ENCODE measurements at places on chromosomes 16 and 17.
A peak's percentile ranks its signal among the peaks of the same experiment; 100 is the strongest.

GRCh38 chr16:48075398-48075797 lies 80.4 kb downstream of the ABCC12 start:
- DNase-seq: no peak

DNA sequence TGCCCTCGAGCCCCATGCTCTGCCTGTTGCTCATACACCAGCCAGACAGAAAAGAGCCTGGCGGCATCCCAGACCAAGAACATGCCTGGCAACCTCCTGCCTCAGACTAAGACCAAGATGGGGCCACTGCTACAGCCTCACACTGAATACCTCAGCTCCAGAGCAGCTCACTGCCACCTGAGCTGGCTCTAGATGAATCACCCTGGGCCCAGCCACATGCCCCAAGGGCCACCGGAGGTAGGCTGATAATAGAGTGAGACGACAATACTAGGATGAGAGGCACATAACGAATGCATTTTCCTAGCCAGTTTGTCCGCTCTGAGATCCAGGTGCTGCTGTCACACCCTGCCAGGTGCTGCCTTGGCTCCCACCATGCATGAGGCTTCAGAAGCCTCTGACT lies 13.0 kb downstream of the PIP4K2B start:
- DNase-seq: no peak

GRCh38 chr16:51116353-51116752 lies 34.7 kb downstream of the SALL1 start:
- DNase-seq: no peak

- DNase-seq: peak; percentile 93
These were observed at the start of gene COPS3 for GRCh38 chr17:17280613-17281549. Gene COPS3, minus strand, starts transcription at chr17:17281246. Its CDS starts 60 bp downstream, at chr17:17281186.

GRCh38 chr17:51119415-51120356 lies 982 bp downstream of the SPAG9 start:
- no peak for DNase-seq

GRCh38 chr17:920190-920589 lies 59.4 kb downstream of the NXN start:
- DNase-seq: no peak

DNA sequence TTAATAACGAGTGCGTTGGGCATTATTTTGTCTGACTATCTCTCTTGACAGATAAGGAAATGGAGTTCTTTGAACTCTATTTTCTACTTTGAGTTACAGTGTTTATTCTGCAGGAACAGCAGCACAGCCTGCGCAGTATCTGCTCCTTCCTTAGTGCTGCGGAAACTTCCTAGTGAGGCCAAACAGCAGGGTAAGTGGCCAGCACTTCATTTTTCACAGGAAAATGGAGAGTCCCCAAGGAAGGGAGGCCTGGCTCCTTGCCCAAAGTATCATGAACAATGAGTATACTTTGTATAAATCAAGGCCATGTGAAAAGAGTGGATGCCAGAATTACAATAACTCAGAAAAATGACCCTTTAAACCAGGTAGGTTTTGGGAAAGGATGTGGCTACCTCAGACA lies 140.6 kb downstream of the VPS53 start:
- DNase-seq: no peak

GRCh38 chr17:64938925-64939474 lies 19.7 kb upstream of the LRRC37A3 start:
- DNase-seq: no peak

DNA sequence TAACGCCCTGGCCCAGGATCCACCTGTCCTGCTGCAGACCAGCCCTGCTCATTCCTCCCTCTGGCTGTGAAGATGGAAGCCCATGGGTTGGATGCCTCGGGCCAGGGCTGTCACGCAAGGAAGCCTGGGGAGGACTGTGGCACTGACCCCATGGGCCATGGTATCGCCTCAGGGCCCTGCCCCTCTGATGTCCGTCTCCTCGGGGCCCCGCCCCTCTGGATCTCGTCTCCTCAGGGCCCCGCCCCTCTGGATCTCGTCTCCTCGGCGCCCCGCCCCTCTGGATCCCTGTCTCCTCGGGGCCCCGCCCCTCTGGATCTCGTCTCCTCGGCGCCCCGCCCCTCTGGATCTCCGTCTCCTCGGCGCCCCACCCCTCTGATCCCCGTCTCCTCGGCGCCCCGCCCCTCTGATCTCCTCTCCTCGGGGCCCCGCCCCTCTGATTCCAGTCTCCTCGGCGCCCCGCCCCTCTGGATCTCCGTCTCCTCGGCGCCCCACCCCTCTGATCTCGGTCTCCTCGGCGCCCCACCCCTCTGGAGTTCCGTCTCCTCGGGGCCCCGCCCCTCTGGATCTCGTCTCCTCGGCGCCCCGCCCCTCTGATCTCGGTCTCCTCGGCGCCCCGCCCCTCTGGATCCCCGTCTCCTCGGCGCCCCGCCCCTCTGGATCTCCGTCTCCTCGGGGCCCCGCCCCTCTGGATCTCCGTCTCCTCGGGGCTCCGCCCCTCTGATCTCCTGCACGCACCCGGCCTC lies 24.0 kb downstream of the METRNL start:
- no peak for DNase-seq

GRCh38 chr17:78276098-78276887 lies 44.9 kb downstream of the TMEM235 start:
- DNase-seq: no peak

- no peak for DNase-seq
These were observed 3.8 kb upstream of the SLC47A2 start for GRCh38 chr17:19720210-19720475.

- DNase-seq: no peak
These were observed 5.6 kb downstream of the GLG1 start for GRCh38 chr16:74601126-74601871.

DNA sequence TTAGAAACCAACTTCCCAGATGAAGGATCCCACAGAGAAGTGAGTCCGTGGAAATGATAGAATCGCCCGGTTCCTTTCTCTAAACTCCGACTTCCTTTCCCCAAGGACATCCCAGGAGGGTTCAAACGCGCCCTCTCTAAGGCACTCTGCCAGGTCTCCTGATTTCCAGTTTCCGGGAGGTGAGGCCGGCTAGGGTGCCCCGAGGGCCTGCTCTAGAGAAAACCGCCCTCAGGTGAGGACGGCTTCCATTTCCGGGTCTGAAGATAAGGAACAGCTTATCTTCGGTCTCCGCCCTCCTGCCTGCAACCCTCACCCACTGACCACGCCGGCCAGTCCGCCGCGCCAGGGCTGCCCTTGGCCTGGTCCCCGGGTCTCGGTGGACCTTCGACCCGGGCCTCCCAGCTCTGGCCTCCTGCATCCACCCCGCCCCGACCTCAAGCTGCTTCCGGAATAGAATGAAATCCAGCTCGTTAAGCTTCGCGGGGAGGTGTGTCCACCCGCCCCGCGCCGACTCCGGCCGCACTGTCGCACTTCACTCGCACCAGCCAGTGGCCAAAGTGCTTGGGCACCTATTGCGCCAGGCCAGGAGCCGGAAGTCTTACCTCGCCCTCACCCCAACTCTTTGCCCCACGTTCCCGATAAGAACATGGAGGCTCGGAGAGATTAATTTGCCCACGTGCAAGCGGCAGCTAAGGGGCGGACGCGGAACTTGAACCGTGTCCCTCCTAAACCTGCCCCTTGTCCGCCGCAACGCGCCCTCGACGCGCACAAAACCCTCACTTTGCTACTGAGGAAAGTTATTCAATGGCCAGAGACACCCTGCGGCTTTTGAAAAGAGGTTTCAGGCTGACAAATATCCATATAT lies 836 bp upstream of the MMP15 start:
- DNase-seq: no peak

Measured in LNCaP clone FGC (cell line).